ENCODE measurements at places on chromosomes 3 and 15.

DNA sequence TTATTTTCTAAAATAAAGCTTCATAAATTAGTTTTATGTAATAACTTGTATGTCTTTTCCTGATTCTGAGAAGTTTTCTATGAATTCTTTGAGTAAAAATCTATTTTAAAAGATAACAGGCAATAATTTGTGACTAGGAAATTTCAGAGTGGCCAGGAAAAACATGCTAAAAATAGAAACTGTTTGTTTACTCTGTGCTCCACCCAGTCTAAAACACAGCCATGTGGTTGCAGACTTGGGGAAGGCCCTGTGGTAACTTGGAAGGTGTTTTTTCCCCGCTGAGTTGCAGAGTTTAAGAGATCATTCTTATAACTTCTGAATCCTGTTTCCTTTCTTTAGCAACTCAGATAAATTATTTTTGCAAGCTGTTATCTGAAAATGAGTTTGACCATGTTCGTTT, 21.9 kb downstream of the PLCL2 start:
- peak; percentile 52 for DNase-seq

DNA sequence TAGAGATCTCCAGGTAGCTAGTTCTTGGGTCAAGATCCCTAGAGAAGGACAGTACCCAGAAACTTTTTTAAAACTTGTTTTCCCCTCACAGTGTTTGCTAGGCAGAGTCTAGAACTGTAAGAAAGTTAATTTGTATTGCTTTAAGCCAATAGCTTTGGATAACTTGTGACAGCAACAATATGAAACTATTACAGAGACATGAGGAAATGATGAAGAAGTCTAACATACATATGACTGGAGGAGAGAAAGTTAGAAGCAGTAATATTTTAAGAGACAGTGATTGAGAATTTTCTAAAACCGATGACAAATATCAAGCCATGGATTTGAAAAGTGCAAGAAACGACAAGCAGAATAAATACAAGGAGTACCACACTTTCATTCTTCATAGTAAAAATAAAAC, 10.0 kb downstream of the HMG20A start:
- DNase-seq, result no peak

DNA sequence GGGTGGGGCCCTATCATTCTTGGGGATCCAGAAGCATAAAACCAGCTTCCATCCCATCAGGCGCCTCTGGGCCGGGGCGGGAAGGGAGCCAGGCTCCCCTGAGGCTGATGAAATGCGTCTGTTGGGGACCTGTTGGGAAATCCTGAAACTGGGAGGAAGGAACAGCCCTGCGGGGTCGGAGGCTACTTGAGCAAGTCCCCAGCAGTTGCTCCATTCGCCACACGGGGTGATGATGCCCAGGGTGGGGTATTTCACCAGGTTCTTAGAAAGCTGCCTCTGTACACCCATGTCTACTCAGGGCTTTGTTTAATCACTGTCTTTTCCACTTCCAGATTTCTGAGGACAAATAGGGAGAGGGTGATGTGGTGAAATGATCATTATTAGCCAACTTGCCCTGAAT, 25.4 kb upstream of the TSEN2 start:
- no peak for DNase-seq

DNA sequence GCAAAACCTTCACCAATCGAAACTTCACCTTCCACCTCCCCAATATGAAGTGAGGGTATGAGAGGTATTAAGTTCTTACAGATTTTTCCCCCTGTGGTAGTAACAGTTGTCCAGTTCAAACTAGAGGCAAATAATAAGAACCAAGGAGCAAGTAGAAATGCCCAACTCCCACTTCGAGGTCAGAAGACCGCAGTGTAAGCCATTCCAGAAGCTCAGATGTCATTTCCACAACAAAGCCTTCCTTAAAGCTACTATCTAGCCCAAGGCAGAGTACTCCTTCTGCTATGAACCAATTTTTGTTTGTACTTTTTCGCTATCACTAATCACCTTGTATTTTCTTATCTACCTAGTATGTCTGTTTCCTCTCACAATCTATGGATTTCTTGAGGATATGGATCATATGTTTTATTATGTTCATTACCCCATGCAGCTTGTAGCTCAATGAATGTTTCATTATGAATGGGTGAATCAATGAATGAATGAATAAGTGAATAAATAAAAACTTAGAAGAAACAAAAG, 235.7 kb upstream of the KCNMB2 start:
- DNase-seq, result no peak

DNA sequence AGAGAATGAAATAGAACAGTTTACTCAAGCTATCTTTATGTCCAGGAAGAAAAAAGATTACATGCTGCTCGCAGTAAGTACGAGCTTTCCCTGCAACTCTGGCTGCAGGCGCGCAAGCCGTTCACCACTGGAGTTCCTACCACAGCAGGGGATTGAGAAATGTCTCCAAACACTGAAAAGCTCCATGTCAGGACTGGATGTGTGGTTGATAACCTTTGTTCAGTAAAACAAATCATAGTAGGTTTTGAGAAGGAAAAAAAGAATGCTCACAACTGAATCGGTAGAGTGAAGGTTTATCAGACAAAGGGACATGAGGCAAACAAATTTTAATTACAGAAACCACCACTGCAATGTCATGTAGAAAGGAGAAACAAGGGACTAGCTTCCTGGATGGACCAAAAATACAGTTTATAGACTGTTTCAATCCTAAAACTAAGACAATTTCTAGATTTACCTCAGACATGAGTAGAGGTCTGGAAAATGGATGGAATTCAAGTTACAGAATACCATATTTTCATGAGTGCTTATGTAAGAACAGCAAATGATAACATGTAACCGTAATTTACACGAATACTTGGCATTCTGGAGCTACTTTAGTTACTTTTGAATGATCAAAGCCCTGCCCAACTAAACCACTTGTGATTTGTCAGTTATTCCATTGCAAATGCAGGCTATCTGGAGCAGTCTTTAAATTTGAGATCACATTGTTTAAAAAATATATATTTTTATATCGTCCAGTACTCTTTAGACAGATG, 471.1 kb downstream of the SHQ1 start:
- DNase-seq, result peak; percentile 6

DNA sequence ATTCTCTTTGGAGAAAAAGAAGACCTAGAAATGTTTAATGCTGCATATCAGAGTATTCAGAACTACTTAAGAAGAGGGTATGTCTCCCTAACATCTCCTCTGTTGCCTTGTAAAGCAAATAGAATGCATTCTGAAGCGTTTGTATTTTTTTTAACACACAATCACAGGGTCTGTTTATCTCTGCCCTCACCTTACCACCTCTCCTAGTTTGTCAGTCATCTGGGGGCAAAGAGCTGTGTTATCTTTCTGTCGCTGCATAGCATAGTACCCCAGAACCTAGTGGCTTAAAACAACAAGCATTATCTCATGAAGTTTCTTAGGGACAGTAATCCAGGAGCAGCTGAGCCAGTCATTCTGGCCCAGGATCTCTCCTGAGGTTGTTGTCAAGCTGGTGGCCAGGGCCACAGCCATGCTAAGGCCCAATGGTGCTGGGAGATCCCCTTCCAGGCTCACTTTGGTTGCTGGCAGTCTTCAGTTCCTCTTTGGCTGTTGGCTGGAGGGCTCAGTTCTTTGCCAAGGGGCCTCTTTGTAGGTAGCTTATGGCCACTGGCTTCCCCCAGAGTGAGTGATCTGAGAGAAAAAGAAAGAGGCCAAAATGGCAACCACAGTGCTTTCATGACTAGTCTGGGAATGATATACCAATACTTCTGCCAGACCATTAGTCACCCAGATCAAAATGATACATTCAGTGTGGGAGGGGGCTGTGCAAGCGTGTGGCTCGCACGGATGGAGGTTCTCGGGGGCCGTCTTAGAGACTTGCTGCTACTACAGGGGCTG, 17.8 kb downstream of the EDEM1 start:
- no peak for DNase-seq

- DNase-seq, result no peak
These were observed 27.2 kb upstream of the LMOD3 start for GRCh38 chr3:69149586-69149985.

- peak; percentile 90 for DNase-seq
These were observed at the start of gene PAQR5 for GRCh38 chr15:69298697-69299441. PAQR5 (plus strand) TSS chr15:69298912; CDS start chr15:69360081, 61,169 bp downstream.

DNA sequence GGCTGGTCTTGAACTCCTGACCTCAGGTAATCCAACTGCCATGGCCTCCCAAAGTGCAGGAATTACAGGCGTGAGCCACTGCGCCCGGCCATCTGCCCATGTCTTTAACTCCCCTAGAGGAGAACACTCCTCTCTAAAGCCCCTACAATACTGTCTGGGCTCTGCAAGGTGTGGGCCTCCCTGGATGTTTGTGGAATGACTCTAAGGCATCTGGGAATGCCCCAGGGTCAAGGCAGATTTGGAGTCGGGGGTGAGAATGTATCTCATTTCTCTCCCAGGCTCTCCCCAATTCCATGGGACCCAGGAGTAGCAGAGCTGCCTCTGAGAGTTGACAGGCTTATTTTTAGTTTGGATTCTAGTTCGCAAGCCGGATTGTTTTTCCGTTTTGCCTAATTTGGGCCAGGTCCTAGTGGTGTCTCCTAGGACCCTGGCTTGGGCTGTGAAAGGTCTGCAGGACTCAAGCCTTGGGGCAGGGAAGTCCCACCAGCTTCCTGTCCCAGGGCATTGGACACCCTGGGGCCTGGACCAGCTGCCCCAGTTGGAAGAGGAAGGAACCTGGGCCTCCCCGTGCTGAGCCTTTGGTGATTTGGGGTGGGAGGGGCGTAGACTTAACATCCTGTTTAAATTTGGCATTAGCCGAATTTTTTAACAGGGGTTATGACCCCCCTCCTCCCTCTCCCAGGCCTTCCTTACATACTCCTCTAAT, 53.5 kb downstream of the MAGEF1 start:
- no peak for DNase-seq

DNA sequence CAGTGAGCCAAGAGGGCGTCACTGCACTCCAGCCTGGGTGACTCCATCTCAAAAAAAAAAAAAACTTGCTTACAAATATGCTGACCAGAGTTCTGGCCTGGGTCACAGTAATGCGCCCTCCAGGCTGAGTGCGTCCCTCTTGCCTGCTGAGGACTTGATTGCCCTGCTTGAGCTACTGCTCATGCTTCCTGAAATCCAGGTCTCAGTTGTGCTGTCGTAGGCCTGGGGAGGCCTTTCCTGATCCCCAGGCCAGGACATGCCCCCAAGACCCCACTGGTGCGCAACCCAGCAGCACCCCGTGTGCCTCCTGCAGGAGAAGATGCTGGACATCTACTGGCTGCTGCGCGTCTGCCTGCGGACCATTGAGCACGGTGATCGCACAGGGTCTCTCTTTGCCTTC, 7.3 kb downstream of the AMIGO3 start:
- DNase-seq, result no peak

DNA sequence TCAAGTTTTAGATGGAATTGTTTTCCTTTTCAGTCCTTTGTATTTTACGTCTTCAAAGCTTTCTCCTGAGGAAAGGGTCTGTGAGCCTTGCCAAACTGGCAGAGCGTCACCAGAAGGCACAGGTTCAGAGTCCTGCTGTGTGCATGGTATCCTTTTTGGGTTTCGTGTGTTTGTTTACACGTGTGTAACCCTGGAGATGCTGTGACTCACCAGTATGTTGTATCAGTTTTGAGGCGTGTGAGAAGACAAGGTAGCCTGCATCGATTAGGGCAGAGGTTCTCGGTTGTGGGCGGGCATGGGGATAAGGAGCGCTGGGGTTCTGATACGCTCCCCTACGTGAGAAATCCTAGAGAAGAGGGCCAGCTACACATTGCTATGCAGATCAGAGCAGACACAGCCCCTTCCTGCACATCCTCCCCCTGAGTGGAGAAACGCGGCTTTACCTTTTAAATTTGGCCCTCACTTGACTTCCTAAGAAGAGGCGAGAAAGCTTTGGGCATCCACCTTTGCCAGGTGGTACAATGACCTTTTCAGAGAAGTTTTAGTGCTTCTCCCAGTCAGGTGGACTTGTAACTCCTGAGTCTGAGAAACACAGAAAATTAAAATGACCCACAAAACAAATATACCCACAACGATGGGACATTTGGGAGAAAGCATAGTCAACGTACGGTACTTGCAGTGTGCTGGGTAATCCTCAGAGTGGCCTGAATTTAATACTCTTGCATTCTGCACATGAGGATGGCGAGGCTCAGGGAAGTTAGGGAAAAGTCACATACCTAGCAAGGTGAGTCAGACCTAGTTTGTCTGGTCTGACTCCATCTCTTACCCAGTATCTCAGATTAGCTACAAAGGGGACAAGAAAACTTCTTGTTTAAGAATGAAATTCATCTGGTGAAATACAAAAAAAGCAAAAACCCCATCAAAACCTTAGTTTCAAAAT, 38.1 kb downstream of the TRAK1 start:
- no peak for DNase-seq

GRCh38 chr3:17805461-17805940, 63.1 kb upstream of the TBC1D5 start:
- no peak for DNase-seq

GRCh38 chr15:51162865-51163762, 68.4 kb upstream of the TNFAIP8L3 start:
- peak; percentile 70 for DNase-seq

DNA sequence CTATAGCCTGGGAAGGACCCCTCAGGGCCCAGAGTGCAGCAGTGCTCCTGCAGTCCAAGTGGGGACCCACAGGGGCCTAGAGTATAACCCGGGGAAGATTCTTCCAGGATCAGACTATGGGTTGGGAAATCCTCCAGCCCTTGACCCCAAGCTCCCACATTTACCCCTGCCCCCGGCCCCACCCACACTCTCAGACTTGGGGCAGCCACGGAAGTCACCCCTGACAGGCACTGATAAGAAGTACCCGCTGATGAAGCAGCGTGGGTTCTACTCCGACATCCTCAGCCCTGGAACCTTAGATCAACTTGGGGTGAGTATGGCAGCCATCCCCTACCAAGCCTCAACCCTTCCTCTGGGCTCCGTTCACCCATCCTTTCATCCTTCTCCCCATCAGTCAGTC, 6.3 kb downstream of the DNAH1 start:
- DNase-seq, result no peak

GRCh38 chr15:50358845-50359244, 3.8 kb upstream of the GABPB1 start:
- peak; percentile 44 for DNase-seq

- DNase-seq, result no peak
These were observed 51.8 kb downstream of the HEG1 start for GRCh38 chr3:125003859-125004595.

GRCh38 chr3:49006408-49007067, 653 bp upstream of the WDR6 start:
- no peak for DNase-seq

Measured in HuH-7 (cell line).